MM.1S (cell line): ENCODE measurements at places on chromosomes 6 and 20.

DNA sequence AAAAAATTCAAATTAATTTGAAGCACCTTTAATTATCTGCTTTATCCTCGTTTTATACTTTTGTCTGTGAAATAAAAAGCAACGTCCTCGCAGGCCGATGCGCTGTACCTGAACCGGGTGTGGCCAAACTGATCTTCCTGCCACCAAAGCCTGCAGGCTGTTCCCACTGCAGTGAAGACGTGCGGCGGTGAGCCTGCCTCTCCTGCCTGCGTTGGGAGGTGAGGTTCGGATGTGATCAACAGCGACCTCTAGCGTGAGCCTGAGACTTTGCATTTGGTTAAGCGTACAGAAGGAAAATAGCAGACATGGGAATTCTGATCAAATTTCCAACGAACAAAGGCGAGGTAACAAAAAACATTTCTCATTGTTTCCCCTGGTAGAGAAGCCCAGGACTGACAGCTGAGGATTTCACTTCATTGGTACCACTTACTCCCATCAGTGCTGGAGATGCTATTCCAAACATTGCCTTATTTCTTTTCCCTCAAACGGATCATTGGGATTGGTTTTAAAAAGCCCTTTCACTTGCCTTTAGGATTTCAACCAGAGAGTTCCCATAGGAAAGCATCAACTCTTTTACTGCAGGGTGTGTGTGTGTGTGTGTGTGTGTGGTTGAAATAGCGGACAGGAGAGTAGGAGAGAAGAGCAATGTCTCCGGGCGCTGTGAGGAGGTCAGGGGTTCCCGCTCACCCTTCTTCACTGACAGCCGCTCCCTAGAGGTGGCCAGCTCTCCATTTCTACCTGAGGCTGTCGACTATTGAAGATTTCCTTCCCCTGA is 56.6 kb upstream of the CCN6 start:
- DNase-seq, result peak; percentile 74

DNA sequence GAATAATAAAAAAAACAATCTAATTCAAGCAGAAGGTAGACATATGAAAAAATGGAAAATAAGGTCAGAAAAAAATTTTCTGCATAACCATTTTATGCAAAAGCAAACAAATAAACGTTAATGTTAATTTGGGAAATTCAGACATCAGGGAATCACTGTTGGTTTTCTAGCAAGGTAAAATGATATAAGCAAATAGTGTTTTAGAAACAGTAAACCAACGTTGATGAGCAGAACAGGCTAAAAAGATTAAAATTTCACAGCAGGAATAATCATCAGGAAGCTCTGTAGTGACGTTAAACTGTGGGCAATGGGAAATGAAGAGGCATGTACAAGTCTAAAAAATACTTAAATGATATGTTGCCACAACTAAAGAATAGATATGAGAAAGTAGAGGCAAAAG is 54.5 kb upstream of the HMGCLL1 start:
- DNase-seq, result no peak

DNA sequence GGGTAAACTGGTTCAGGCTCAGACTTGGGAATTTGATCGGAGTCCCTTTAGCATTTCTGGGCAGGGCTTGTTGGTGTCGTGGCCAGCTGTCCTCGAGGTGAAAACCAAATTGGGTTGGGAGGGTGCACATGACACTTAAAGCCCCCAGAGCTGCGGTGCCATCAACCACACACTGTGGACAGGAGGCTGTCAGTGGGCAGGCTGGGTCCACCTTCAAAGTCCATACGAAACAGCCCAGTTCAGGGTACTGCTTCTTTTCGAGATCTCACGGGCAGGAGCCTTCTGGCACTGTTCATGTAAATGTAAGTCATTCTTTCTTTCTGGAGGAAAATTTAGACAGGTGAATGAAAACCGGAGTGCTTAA is 7.0 kb downstream of the SYNJ2 start:
- DNase-seq, result no peak

- DNase-seq, result no peak
Observed at GRCh38 chr6:64155063-64155462, 519.5 kb downstream of the PHF3 start.

- no peak for DNase-seq
Observed at GRCh38 chr6:170250455-170250854, 40.4 kb downstream of the DLL1 start.

GRCh38 chr6:4463236-4463635 is 313.0 kb upstream of the CDYL start:
- no peak for DNase-seq

DNA sequence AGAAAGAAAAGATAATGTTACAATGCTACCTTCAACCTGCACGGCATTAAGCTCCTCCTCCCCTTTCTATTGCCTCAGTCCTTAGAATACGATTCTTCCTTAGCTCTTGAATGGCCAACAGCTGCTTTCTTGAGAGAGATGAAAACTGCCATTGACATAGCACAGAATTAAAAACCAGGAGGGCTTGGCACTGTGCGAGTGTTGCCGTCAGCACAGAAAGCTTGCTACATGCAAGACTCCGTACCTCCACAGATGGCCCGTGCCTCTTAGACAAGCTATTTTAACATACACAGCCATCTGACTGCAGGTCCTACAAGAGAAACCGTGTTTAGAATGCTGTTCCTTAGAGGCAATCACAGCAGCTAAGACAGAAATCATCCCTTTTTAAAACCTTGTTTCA is 51.7 kb downstream of the ALDH5A1 start:
- DNase-seq, result no peak

DNA sequence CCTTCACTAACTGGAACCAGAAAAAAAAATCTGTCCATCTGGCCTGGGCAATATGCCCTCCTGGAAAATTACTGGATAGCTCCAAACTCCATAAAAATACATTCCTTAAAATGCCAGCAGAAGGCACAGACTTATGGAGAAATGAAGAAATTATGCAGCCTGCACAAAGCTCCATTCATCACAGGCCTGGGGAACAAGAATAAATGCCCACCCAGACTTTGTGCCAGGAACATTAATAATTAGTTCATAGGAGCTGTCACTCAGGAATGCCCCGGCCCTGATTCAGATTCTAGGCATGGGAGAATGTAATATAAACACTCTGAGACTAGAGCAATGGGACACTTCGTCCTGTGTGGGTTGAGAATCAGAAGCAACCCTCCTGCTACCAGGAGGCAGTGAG is 199.3 kb downstream of the OTOR start:
- DNase-seq, result no peak

- no peak for DNase-seq
Observed at GRCh38 chr6:33410711-33411631, at the start of gene PHF1. Gene PHF1 (plus strand): TSS chr6:33411014. CDS start chr6:33412264, 1,250 bp downstream.

DNA sequence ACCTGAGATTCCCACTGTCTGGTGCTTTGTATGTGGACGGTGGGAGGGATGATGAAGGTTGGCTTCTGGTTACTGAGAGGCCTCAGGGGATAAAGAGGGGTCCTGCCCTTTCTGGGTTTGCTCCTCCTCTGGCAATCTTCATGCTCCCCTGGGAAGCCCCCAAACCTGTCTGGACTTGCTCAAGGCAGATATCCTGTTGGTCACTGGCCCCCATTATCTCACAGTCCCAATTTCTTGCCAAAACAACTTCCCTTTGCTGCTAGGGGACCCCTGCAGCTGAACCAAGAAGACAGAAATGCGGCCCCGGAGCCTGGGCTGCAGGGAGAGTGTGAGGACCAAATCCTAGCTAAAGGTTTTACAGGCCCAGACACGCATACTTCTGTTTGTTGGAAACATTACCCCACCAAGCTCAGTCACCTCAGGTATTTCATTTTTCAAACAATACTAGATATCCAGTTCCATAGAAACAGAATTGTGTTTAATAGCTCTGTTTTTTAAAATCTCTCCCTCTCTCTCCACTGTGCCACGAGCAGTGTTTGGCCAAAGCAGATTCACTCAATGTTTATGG is 63.4 kb upstream of the MRPS10 start:
- no peak for DNase-seq

DNA sequence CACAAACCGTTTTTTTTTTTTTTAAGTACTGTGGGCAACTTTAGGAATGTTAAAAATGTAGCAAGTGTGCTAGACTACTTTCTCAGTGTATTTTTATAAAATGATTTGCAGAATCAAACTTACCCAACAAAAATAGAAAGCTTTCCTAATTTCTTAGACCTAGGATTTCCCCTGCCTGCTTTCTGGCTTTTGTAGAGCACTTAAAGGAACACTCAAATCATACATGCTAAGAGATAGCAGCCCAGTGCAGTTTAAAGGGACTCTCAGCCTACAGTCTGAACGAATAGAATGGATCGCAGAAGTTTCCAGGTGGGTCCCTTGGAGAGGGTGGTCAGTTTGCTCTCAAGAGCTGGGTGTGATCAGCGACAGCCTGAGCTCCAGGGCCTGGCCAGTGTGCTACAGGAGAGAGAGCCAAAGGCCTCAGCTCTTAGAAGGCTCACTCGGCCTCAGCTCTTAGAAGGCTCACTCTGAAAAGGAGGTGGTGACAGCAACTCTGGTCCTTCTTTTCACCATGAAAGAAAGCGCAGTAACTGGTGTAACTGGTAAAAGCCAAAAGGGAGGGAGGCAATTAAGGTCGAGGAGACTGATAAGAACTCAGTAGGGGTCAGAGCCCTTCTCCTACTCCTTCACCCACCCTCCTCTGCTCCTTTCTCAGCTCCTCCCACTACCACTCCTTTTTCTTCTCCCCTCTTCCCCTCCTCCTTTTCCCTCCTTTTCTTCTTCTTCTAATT is 142.4 kb downstream of the ZFP64 start:
- no peak for DNase-seq

GRCh38 chr20:3900187-3900604 is 11.0 kb downstream of the PANK2 start:
- DNase-seq, result no peak

DNA sequence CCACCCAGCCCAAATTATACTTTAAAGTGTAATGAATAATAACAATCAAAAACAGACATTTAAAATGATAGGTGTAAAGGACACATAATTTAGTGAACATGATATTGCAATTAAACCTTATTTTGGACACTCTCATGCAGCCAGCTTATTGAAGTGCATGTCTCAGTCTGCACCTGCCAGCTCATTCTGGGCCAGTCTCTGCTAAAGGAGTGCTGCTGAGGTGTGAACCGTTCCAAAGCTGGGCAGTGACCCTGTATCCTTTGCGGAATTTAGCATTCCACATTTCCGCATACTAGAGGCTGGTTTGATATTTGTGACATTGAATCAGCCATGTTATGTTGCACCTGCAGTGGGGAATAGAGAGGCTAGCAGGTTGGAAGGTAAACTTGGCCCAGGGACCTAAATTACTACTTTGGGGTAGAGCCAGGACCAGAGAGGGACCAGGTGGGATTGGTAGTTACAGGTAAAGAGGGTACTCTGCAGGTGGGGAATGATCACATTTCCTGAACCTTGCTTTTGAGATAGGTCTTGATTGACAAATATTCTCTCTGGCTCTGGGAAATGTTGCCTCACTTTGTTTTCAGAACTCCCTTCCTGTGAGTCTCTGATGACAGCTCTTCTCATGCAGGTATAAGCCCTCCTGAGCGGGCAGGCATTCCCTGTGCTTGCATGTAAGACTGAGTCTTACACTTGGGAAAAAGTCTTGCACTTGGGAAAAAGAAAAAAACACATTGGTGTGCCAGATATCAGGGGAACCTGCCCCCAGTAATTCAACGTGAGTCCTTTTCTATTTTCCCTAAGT is 26.2 kb downstream of the TULP4 start:
- no peak for DNase-seq

- no peak for DNase-seq
Observed at GRCh38 chr20:24064092-24064491, 75.5 kb upstream of the GGTLC1 start.

GRCh38 chr6:14757418-14757817 is 488.5 kb upstream of the JARID2 start:
- peak; percentile 9 for DNase-seq

- no peak for DNase-seq
Observed at GRCh38 chr6:66103354-66103753, 396.3 kb upstream of the EYS start.

DNA sequence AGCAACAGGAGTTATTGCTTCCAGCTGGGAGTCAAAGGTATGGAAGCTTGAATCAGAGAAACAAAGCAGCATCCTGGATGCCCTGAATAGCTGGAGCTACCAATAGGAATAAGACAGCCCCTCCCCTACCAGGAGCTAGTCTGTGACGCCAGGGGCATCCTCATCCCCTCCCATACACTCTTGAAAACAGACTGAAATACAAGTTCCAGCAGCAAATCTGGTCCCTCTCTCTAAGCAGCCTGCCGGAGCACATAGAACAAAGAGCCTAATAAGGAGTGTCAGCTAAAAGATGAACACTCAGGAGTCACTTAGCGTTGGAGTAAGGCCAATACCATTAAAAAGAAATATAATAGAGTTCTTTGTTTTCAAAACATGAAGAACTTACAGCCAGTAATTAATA is 25.6 kb downstream of the FILIP1 start:
- DNase-seq, result no peak

DNA sequence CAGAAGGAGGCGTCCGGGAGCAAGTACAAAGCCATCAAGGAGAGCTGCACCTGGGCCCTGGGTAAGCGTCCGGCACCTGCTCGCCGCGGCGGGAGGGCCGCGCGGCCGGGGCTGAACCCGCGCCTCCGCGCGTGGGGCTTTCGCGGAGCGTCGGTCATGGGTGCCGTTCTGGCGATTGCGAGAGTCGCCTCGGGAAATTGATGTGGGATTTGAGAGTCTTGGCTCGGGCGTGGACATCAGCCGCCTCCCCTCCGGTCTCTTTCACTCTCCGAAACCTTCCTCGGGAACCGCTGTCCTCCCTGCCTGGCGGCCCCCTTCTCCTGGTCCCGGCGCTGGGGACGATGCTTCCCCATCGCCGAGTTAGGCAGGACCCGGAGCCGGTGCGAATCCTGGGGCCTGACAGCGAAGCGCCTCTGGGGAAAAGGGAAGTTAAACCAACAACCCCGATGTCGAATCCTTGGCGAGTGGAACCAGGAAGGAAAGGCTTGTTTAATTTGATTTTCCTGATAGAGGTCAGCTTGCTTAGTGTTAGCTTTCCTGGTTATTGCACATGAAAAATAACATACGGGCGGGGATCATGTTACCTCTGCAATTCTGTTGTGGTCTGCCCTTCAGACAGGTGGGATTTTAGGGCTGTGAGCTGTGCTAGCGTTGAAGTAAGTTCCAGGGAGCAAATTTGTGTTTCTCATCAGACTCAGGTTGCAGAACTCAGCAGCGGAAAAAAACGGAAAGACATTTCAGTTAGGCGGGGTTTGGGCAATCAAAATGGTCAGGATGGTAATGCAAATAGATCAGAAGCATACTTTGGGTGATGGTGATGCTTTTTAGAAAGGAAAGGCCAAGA is 594 bp downstream of the ARFGEF3 start:
- DNase-seq, result peak; percentile 19

- no peak for DNase-seq
Observed at GRCh38 chr20:57407541-57407956, 16.4 kb downstream of the RBM38 start.

- peak; percentile 54 for DNase-seq
Observed at GRCh38 chr6:108565893-108566292, 5.2 kb downstream of the FOXO3 start.

GRCh38 chr6:44804016-44804415 is 416.5 kb downstream of the CDC5L start:
- DNase-seq, result no peak

- no peak for DNase-seq
Observed at GRCh38 chr20:5880326-5880725, 70.0 kb downstream of the TRMT6 start.

GRCh38 chr6:129134535-129134934 is 251.6 kb downstream of the LAMA2 start:
- no peak for DNase-seq
